ENCODE measurements at places on chromosomes 2 and 18.

- DNase-seq, result no peak
These were observed 14.3 kb downstream of the SPTBN1 start for GRCh38 chr2:54470266-54470938.

GRCh38 chr2:231780123-231780908, 766 bp downstream of the PDE6D start:
- DNase-seq, result no peak

GRCh38 chr18:25284861-25285550, 67.0 kb downstream of the ZNF521 start:
- no peak for DNase-seq

GRCh38 chr2:60306267-60306861, 247.1 kb downstream of the BCL11A start:
- no peak for DNase-seq

DNA sequence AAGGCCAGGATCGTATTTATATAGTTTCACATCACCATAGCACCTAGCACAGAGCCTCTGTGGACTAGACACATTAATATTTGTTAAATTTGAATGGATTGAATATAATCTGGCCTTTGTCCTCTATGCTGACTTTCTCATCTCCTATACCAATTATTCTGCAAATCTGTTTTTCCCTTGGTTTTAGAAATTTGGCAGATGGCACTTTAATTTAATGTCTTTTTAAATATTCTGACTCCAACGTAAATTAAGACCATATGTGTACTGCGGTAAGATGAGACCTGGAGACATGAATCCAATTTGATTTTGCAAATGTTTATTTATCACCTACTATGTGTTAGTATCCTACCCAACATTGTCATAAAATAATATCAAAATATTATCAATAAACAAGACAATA, 1281.9 kb upstream of the PIK3C3 start:
- no peak for DNase-seq

DNA sequence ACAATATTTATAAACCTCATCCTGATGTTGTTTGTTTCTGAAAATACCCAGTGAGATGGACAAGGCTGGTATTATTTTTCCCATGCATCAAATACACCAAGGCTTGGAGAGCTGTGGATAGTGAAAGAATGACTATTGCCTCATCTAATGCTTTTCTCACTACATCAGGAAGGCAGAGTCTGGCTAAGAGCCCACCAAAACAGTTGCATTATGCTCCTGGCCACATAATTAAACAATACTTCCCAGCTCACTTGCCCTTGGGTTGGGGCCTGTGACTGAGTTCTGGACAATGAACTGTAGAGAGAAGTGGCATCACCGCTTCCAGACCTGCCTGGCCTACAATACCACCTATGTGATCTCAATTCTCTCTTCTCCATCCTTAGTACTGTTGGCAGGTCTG, 46.4 kb upstream of the REEP1 start:
- no peak for DNase-seq

GRCh38 chr2:190759749-190760213, 110.9 kb downstream of the NAB1 start:
- DNase-seq, result no peak
